ENCODE measurements at places on chromosomes 16 and 17.

GRCh38 chr16:80751167-80751566, 53.2 kb downstream of the CDYL2 start:
- H3K27ac ChIP-seq, result no peak overlapping the region
- peaks cover 1% of the 10 kb centered on the region for H3K36me3 ChIP-seq
- DNase-seq, result no peak
- H3K4me3 ChIP-seq, result no peak overlapping the region
- H3K27me3 ChIP-seq, result peaks cover 3% of the 10 kb centered on the region

- H3K27me3 ChIP-seq, result no peaks in the 10 kb centered on the region
- H3K27ac ChIP-seq, result no peak overlapping the region
- H3K4me3 ChIP-seq, result no peak overlapping the region
- H3K4me1 ChIP-seq, result no peaks in the 10 kb centered on the region
- no peaks in the 10 kb centered on the region for H3K36me3 ChIP-seq
Measured at GRCh38 chr16:65065031-65065430, 56.8 kb downstream of the CDH11 start.

- H3K4me1 ChIP-seq, result peaks cover 36% of the 10 kb centered on the region
- H3K27me3 ChIP-seq, result no peaks in the 10 kb centered on the region
- H3K36me3 ChIP-seq, result peaks cover 44% of the 10 kb centered on the region
- peak; percentile 40 for DNase-seq
- peak overlapping the region; percentile 2 for H3K4me3 ChIP-seq
Measured at GRCh38 chr17:40290629-40291280, 3.1 kb downstream of the CDC6 start.

DNA sequence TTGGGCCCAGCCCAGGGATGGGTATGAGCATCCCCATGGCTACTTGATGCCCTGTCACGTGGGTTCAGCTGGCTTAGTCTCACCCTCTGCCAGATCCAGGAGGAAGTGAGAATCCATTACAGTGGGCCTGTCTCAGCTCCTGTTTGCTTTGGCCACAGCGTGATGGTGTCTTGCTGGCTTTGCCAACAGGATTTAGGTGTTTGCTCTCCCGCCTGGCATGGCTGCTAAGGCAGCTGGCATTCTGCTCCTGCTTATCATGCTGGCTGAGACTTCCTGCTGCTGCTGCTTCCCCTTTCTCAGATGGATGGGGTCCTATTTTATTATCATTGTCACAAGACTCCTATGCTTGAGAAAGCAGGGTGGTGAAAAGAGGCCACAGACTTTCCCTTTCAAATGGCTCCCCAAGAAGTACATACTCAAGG, 28.3 kb upstream of the HOXB13 start:
- DNase-seq, result no peak
- no peaks in the 10 kb centered on the region for H3K4me1 ChIP-seq
- no peak overlapping the region for H3K4me3 ChIP-seq
- no peak overlapping the region for H3K27ac ChIP-seq
- H3K27me3 ChIP-seq, result peaks cover 80% of the 10 kb centered on the region
- H3K36me3 ChIP-seq, result no peaks in the 10 kb centered on the region

- no peak for DNase-seq
- H3K36me3 ChIP-seq, result no peaks in the 10 kb centered on the region
- H3K4me3 ChIP-seq, result no peak overlapping the region
- H3K27ac ChIP-seq, result no peak overlapping the region
Measured at GRCh38 chr17:36813957-36814563, 123.2 kb upstream of the LHX1 start.

GRCh38 chr17:44914148-44914547, 1.2 kb downstream of the GFAP start:
- peaks cover 10% of the 10 kb centered on the region for H3K4me1 ChIP-seq
- H3K27me3 ChIP-seq, result peaks cover 38% of the 10 kb centered on the region
- H3K27ac ChIP-seq, result no peak overlapping the region

- H3K4me1 ChIP-seq, result peaks cover 10% of the 10 kb centered on the region
- peaks cover 5% of the 10 kb centered on the region for H3K27me3 ChIP-seq
- H3K4me3 ChIP-seq, result no peak overlapping the region
- no peak overlapping the region for H3K27ac ChIP-seq
- H3K36me3 ChIP-seq, result no peaks in the 10 kb centered on the region
Measured at GRCh38 chr17:45906927-45907622, 12.7 kb downstream of the MAPT start.

Measured in T-helper 2 cell treated with Interferon-gamma antibody and Interleukin-4, amounts not matched to agents 5 μg/mL and 100 μg/mL, for 36 hours (primary cell).